ENCODE measurements at places on chromosomes 1 and 21.

- DNase-seq, result no peak
Observed at GRCh38 chr1:234886081-234886984, 242.3 kb downstream of the TOMM20 start.

DNA sequence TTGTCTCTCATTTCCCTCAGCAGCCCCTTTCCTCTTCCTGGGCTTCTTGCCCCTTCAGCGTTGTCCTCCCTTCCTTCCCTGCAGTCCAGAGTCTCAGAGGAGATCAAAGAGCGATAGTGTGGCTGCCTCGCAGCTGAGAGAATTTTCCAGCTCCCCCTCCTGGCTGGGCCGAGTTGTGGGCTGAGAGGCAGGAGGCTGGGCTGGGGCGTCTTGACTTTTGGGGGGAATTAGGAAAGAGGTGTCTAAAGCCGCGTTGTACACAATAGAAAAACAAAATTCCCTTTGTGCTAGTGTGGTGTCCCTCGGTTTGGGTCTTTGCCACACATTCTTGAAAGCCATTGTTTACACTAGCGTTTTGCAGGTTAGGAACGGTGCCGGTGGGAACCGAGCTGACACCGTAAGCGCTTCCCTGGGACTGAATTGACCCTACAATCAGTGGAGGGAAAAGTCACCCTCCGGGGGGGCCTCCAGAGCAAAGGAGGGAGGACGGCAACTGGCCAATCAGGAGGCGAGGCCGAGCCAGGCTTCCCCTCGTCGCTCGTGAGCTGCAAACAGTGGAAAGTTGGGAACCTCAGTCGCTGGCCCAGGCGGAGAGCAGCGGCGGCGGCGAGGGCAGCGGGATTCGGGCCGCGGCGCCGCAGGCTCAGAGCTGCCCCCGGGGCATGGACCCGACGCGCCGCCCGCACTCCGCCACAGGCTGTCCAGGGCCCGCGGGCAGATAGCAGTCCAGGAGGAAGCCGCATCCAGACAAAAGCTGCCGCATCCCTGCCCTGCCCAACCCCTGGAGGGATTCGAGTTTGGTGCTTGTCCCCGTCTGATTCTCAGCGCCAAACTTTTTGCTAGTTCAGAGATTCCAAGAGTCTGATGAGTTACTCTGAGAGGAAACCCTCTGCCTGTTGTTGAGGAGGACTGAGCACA, at the start of gene HMCN1:
TSS of gene HMCN1 (plus strand) at position 574 of the 918 bp plus-strand sequence. CDS start 389 bp downstream, outside the sequence.
- DNase-seq, result no peak

GRCh38 chr1:181043025-181043888, 9.5 kb downstream of the MR1 start:
- DNase-seq, result no peak

DNA sequence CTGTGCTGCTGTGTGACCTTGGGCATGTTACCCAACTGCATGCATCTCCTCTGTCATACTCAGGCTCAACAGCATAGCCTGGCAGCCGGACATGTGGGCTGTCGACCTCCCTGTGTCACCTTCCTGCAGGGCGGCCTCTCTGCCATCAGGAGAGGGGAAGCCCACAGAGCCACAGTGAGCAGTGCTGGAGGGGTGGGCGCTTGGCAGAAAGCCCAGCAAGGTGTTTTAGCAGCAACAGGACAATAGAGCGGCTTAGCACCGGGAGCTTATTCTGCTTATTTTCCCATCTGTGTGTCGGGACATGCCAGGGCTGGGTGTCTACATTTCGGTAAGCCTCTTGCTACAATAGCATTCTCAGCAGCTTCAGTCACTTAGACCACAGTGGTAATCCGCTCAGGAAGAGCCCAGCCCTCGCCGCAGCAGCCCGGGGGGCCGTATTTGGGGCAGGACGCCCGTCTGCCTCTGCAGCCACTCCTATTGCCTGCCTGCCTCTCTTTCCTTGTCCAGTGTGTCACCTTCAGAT, 22.8 kb upstream of the CDK18 start:
- DNase-seq, result no peak

GRCh38 chr1:11550664-11551283, 71.8 kb downstream of the DISP3 start:
- peak; percentile 28 for DNase-seq

- no peak for DNase-seq
Observed at GRCh38 chr21:17537299-17537698, 24.5 kb downstream of the CXADR start.

Measured in CD4-positive, alpha-beta T cell treated with Interleukin-6 for 4 hours (primary cell).